ENCODE measurements at places on chromosomes 12 and 14.

DNA sequence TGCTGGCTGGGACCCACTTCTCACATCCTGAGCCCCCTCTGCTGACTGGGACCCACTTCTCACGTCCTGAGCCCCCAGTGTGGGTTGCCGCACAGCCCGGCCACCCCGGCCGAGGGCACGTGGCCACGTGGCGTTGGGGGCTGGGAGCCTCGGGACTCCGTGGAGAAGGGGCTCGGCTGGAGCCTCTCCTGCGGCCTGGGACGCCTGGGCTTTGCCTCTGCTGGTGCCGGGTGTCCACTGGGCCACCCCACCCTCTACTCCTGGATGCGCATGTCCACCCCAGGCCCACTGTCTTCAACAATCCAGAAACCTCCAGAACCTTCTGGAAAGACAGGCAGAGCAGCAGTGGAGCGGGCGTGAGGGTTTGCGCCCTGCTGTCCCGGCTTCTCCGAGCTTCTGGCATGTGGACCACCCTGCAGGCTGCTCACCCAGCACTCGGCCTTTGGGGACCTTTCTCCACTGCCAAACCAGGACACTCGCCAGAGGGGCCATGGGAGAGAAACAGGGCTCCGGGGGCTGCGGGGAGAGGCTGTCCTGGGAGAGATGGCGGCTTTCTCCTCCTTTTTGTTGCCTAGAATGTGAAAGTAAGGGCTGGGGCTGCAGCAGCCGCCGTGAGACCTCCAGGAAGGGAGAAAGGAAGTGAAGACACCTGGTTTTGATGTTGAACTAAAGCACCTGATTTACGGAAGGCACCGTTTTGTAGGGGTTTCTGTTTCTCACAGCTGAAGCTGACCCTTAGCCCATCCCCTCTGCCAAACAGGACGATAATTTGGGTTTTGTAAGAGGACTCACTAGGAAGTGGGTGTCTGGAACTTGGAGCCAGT, 30.0 kb downstream of the NOC4L start:
- DNase-seq, result no peak

GRCh38 chr12:47247418-47247817, 167.7 kb upstream of the AMIGO2 start:
- no peak for DNase-seq

GRCh38 chr14:38646391-38646790, 390.5 kb upstream of the CLEC14A start:
- no peak for DNase-seq

- no peak for DNase-seq
These were observed 410.3 kb downstream of the PCNX1 start for GRCh38 chr14:71317385-71318096.

GRCh38 chr12:11075642-11076041, 13.5 kb upstream of the TAS2R46 start:
- DNase-seq, result no peak

DNA sequence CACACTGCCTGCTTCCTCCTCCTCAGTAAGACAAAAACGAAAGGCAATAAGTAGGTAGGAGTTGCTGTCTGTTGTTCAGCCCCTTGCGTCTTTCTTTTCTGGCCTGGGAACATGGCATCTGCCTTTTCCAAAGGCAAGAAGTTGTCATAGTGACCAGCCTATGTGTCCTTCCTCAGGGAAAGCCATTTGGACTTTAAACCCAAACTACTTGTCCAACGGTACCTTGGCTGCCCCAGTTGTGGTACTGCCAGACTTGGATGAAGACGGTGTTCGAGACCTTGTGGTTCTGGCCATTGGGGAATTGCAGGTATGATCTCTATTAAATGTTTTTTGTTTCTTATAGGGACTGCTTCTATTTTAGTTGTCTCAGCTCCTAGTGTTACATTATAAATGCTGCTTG, 18.5 kb downstream of the FAM234B start:
- DNase-seq, result no peak

DNA sequence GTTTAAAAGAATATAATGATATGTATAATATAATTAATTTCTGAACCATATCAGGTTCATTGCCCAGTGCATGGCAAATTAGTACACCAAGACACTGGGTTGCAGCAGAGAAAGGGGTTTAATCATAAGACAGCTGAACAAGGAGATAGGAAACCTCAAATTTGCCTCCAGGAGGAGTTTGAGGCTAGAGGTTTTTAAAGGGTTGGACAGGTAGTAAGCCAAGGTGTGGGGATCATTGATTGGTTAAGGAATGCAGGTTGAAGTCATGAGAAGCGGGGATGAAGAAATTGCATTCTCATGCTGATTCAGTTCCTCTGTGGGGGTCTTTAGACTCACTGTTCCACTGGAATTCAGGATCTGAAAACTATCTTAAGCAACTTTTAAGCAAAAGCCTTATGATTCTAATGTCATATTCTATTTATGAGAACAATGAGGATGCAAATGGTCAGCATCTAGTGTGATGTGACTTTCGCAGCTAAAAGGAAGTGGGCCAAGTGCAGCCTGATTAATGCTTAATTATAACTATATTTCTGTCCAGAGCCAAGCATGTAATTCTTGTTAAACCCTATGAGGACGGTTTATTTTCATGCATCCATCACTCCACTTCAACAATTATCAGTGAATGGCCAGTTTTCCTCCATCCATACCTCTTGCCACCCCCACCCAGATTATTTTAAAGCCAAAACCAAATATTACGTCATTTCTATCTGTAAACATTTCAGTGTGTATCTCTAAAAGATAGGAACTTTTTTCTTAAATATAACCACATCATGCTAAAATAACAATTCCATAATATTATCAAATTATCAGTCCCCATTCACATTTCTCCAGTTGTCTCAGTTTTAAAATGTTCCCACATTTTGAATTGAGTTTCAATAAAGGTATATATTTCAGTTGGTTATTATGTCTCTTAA, 14.9 kb downstream of the RNF212B start:
- no peak for DNase-seq

- DNase-seq, result peak; percentile 38
These were observed 4.9 kb downstream of the PLD4 start for GRCh38 chr14:104929268-104930230.

DNA sequence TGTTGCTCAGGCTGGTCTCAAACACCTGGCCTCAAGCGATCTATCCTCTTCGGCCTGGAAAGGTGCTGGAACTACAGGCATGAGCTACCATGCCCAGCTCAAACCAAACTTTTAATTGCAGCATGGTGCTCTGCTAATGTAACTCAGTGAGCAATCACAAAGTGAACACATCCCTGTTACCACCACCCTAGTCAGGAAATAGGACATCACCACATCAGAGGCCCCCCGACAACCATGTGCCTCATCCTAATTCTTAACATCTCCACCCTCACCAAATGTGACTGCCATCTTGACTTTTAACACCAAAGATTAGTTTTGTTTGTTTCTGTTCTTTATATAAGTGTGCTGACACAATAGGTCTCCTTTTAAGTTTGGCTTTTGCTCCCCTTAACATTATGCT, 22.8 kb upstream of the SDR39U1 start:
- no peak for DNase-seq
